ENCODE measurements at places on chromosomes 1 and 21. TPM values are rescaled to one million over a fixed set of nuclear protein-coding genes. Genes with fewer than 3 reads are reported as not detected.

HES5 gene
- total RNA-seq: 0.17 TPM

TMEM82 gene
- total RNA-seq: not detected

RPTN gene
- not detected for total RNA-seq

LHX4 gene
- total RNA-seq: not detected

LCE1E gene
- total RNA-seq: not detected

VHLL gene
- total RNA-seq: not detected

IFI44 gene
- 56.1 TPM for total RNA-seq

PRCC gene
- total RNA-seq: 58.6 TPM

CD247 gene
- 114 TPM for total RNA-seq

RNPC3 gene
- 13.9 TPM for total RNA-seq

C1orf174 gene
- total RNA-seq: 32.8 TPM

TXNDC12 gene
- total RNA-seq: 35.0 TPM

CRYBG2 gene
- 1.3 TPM for total RNA-seq

MIXL1 gene
- total RNA-seq: not detected

SPATA17 gene
- total RNA-seq: not detected

All from activated CD4-positive, alpha-beta memory T cell treated with anti-CD3 and anti-CD28 coated beads for 36 hours (primary cell).